OCI-M1 (cell line): ENCODE measurements at places on chromosomes 12 and 14.

DNA sequence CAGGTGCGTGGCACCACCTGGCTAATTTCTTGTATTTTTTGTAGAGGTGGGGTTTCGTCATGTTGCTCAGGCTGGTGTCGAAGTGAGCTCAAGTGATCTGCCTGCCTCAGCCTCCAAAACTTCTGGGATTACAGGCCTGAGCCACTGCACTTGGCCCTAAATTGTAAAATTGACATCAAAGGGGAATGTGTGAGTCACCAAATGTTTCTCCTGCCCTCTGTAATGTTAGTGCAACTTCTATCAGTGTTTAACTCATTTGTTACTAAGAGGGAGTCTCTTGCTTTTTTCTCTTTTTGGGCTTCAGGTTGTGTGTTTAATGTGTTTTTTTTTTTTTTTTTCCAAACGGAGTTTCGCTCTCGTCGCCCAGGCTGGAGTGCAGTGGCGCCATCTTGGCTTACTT, 2.3 kb downstream of the TULP3 start:
- DNase-seq, result no peak

GRCh38 chr12:96094201-96094600, 58.8 kb upstream of the LTA4H start:
- DNase-seq, result no peak

- DNase-seq, result no peak
These were observed 27.8 kb upstream of the GLIPR1 start for GRCh38 chr12:75452675-75453330.

GRCh38 chr12:97386133-97386581, 76.4 kb upstream of the RMST start:
- DNase-seq, result no peak

- no peak for DNase-seq
These were observed 972.6 kb downstream of the TMTC2 start for GRCh38 chr12:83659321-83659720.

- DNase-seq, result no peak
These were observed 101.8 kb upstream of the EIF5 start for GRCh38 chr14:103232031-103232808.

DNA sequence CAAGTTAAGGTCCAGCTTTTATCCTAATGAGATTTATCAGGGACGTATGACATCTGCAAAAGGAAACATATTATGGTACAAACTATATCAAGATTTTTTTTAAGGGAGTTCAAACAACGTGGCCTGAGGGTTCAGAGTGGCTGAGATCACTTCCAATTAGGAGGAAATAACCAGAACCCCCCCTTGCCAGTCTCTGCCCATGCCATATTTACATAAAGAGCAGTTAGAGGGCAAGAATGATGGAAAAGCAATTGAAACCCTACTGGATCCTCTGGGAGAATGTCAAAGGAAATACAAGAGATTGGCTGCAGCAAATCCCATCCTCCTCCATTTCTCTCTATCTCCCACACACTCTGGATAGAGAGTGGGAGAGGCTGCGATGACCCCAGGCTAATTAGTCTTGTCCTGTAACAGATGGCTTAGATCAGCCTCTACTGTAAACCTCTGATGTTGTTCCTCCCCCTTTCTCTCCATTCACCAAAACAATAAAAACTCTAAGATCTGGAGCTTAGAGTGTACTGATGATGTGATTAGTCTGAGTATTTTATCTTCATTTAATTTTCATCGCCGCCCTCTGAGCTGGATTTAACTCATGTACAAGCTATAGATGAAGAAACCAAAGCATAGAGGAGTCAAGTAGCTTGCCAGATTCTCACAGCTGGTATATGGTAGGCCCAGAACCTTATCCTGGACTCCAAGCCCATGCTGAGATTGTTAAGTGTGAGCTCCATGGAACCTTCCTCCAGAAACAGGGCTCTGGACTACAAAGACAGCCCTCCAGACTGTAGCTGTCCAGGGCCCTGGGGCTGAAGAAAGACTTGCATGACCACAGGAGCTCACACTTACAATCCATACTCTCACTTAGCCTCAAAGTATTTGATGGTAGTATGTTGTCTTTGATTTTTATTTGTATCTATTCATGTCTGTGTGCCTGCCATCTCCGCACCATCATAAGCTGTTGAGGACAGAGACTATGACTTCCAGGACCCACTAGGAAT, 54.1 kb upstream of the GNG2 start:
- DNase-seq, result no peak

DNA sequence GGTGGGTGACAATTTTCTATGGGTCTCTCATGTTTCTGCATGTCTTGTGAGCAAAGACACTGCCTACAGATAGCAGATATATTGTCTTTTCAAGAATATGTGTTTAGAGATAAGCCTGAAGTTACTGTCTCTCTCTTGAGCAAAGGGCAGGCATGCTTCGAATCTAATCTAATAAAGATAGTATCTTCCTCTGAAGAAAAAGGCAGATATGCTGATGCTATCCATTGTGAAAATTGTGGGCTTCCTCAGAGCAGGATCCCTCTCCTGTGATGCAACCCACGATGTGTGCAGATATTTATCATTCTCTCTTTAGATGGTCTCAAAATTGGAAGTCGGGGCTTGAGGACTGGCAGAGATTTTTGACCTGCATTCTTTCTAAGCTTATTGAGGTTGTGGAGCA, 187.0 kb downstream of the DACT1 start:
- DNase-seq, result no peak

- peak; percentile 70 for DNase-seq
These were observed 93.7 kb upstream of the PTPRR start for GRCh38 chr12:71014180-71014785.

DNA sequence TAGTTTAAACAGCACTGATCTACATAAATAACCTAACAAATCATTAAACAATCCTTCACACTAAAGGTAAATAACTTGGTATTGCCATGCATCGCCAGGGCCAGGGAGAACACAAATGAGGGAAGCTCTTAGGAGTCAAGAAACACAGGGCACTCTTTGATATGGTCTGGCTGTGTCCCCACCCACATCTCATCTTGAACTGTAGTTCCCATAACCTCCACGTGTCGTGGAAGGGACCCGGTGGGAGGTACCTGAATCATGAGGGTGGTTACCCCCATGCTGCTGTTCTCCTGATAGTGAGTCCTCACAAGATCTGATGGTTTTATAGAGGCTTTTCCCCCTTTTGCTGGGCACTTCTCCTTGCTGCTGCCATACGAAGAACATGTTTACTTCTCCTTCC, 17.3 kb downstream of the TMEM132D start:
- DNase-seq, result no peak

DNA sequence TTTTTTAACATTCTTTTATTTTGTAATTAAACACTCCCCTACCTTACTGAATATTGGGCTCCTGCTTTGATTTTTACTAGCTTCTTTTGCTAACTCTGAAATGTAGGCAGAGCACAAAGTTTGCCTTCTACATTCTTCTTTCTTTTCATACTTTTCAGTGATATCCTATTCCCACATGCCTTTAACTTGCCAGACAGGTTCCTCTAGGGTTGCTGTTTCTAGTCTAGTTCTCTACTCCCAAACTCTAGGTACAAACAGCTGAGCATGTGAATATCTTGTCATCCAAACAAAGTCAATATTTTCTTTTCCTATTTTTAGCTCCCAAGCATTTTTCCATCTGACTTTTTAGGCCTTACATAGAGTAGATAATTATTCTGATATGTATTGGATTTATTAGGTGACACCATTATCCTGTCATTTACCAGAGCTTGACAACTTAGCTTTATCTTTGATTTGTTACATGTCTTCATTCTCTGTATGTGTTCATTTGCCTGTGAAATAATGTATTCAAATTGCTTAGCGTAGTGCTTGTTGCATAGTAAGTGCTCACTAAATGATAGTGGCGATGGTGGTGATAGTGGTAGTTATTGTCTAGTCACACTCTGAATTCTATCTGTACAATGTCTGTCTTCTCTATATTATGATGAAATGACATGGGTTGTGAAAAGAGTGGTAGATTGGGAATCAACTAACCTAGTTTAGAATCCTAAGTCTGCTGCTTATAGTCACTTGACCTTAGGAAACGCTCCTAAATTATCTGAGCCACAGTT, 73.6 kb upstream of the DNM1L start:
- DNase-seq, result no peak

GRCh38 chr14:43041207-43041606, 1434.5 kb downstream of the LRFN5 start:
- DNase-seq, result no peak

GRCh38 chr12:4012977-4013968, 140.1 kb upstream of the PARP11 start:
- DNase-seq, result no peak

DNA sequence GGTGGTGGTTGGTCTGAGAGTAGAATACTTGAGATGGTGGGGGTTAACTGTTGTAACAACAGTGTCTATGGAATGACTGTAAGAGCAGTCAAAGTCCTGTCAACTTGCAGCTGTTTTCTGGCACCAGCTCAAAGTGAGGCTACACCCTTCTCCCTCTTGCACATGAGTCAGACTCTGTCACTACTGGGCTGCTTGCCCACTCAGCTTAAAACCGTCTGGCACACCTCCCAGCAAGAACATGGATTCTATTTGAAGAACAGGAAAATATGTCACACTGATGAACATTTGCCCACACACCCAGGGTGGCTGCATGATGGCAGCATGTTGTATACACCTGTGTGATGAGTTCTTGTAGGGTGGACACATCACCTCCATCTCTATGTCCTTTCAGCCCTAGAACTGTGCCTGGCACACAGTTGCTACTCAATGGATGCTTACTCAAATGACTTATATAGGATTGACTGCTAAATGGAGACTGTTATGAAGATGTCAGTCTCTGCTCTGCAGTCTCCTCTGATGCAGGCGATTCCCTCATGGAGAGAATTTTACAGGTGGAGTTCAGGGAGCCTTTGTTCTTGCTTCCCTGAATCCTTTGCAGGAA, 19.3 kb upstream of the SERPINA6 start:
- no peak for DNase-seq

DNA sequence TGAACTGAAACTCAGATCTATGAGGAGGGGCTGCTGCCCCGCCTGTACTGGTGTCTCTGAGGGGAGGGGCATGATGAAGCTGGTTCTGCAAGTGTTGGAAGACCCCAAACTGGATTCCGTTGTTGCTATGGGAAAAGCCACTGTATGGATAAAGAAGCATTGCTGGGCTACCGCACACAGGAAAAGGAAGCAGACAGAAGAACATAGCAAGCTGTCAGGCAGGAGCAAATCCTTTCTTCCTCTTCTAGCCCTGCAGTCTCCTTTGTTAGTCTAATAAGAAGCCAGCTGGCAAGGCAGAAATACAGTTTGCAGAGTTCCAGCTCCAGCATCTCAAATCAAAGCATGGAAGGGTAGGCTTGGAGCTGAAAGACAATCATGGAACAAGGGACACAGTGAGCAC, 26.3 kb upstream of the NR1H4 start:
- peak; percentile 9 for DNase-seq

- DNase-seq, result peak; percentile 15
These were observed 410.6 kb upstream of the SOX5 start for GRCh38 chr12:24360057-24360456.

DNA sequence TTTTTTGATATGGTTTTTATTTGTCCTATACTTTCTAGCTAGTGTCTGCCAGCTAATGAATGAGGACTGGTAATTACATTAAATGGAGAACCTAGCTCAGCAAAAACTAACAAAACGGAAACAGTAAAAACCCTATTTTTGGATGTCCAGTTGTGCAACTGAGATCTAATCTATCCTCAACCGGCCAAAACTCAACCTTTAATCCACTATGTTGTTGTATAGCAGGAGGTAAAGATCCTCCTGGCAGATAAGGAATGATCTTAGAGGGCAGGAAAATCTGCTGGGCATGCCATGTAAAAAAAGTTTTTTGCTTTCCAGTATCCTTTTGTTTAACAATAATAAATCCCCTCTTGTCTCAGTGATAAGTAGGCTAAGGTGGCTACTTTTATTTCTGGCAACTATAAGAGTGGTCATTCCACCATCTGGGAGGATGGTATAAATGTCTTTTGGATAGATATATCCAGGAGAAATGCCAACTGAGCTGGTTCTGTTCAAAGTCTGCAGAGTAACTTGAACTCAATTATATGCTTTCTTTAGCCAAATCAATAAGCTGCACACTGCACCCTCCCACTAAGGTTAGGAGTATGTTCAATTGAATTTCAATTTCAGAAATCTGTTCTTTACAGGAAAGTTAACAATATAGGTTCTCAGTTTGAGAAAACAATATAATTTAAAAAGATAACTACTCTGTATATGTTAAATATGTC, 40.1 kb downstream of the WASHC3 start:
- DNase-seq, result peak; percentile 51

DNA sequence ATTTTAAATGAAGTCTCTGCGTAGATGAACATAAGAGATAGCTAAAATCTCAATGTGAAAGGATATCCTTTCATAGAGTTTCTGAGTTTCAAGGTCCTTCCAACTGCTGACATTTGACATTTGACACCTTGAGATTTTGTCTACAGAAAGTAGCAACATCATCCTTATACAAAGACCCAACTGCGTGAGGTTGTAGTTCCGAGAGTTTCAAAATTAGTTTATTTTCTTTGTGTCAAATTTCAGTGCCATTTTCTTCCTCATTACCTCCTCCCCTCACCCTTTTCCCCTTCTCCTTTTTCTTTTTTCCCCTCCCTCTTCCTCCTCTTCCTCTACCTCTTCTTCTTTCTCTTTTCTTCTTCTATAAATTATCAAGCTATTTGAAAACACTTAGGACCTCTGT, 26.9 kb upstream of the BATF start:
- no peak for DNase-seq
